SK-N-SH treated with all-trans-retinoic acid at 6 μM for 48 hours (cell line): ENCODE measurements at places on chromosomes 12 and 14.
A peak's percentile ranks its signal among the peaks of the same experiment; 100 is the strongest.

DNA sequence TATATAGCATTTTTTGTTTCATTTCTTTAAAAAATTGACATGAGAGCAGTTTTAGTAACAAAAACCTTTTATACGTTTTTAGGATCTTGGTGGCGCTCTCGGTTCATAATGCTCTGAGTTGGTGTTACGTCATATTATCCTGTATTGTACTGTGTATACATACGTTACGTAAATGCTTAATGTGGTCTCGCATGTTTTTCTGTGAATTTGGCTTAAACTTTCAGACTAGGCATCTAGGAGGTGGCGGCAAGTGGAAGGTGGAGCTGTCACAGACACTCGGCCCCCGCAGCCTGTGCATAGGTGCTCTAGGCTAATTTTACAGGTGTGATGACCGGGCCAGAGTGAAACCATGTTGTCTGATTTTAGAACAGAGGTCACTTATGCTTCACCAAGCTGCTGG lies 60.0 kb downstream of the PPP2R5C start:
- ATAC-seq, result no peak

- ATAC-seq, result no peak
Measured at GRCh38 chr14:53880761-53881160, 75.9 kb downstream of the BMP4 start.

DNA sequence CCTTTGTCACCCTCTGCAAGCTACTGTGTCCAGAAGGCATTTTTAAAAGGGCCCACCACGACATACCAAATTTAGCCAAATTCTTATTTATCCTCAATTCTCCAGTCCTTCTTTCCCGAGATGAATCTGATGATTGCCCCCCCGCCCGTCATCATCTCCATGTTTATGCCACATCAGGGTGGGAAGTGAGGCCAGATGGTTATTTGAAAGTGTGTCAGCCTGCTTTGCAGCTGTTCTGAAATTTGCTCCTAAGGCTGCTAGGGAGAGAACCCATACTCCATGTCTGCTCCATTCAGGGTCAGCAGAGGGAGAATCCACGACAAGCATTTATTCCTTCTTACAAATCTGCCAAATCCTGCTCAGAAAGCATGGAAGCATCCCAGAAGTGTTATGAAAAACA lies 337.8 kb downstream of the ADAMTS20 start:
- no peak for ATAC-seq

DNA sequence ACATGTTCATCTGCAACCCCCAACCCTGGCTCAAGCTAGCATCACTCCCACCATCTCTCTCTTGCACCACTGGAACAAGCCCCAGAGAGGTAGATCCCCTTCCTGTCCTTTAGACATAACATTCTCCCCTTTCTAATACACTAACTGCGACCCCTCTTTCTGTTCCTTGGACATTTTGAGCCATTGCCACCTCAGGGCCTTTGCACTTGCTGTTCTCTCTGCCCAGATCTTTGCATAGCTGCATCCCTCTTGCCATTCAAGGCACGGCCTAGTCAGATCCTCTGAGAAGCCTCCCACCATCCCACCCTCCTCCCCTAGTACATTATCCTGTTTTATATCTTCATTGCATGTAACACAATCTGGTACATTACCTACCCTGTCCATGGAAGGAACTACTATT lies 16.5 kb downstream of the FOXN3 start:
- no peak for ATAC-seq

- ATAC-seq, result no peak
Measured at GRCh38 chr12:25558586-25558985, 5.5 kb upstream of the LMNTD1 start.

DNA sequence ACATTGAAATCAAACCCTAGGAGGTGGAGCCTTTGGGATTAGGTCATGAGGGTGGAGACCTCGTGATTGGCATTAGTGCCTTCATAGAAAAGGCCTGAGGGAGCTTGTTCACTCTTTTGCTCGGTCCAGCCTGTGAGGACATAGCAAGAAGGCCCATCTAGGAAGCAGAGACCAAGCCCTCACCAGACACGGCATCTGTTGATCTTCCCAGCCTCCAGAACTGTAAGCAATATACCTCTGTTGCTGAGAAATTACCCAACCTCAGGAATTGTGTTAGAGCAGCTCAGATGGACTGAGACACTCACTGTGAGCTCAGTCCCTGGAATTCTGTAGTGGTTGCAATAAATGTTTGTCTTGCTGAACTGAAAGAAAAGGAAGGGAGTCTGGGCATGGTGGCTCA lies 116.2 kb upstream of the MAP1LC3B2 start:
- no peak for ATAC-seq

- peak; percentile 91 for ATAC-seq
Measured at GRCh38 chr14:20855652-20856291, 35.4 kb upstream of the RNASE3 start.

DNA sequence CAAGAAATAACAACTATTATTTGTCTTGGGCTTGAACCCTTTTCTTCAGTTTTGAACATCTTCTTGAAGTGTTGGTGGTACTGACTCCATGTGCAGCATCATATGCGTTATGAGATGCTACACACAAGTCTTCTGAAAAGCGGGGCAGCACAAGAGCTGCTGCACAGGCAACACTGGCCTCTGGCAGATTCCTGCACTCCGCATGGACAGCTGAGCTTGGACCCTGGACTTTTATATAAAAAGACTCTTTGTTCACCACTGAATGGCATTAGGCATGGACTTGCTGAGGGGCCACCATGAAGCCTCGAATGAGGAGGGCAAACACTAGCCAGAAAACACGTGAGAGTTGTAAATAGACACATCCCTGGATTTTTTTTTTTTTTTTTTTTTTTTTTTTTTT lies 210.8 kb upstream of the NPAS3 start:
- no peak for ATAC-seq

GRCh38 chr12:630656-631632 lies 32.3 kb downstream of the NINJ2 start:
- no peak for ATAC-seq

DNA sequence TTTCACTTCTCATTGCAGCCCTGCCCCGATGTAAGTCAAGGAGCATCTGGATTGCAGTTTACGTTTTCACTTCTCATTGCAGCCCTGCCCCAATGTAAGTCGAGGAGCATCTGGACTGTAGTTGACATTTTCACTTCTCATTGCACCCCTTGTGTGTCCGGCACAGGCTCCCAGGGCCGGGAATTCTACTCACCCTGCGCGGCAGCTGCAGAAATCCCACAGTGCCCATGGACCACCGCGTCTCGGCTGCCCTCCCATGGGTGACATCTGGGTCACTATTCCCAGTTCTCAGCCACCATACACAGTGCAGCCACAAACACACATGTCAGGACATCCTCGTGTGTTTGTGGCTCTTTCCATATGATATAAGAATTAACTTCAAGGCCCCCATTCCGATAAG lies 378.5 kb downstream of the ADGRD1 start:
- ATAC-seq, result no peak

- ATAC-seq, result peak; percentile 40
Measured at GRCh38 chr12:90029317-90029716, 320.7 kb upstream of the ATP2B1 start.

DNA sequence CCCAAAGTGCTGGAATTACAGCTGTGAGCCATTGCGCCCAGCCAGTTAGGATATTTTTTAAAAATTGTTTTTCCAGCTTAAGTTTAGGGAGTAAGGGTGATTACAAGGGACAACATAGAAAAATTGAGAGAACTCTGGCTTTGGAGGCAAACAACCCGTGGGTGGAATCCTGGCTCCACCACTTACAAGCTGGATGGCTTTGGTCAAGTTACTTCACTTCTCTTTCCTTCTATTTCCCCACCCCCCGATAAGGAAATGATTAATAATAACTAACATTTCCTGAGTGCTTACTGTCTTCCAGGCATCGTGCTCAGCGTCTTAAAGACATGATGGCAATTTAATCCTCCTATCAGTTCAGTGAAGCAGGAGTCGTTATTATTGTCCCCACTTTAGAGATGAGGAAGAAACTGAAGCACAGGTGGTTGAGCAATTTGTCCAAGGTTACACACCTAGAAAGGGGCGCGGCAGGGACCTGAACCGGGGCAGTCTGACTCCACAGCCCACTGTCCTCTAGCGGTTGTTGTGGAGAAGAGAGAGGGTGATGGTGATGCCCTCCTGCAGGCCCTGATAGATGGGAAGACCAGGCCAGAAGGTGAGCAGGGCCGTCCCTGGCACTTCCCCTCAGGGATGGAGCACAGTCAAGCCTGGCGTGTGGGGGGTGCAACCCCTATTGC lies 16.7 kb upstream of the FAIM2 start:
- no peak for ATAC-seq

DNA sequence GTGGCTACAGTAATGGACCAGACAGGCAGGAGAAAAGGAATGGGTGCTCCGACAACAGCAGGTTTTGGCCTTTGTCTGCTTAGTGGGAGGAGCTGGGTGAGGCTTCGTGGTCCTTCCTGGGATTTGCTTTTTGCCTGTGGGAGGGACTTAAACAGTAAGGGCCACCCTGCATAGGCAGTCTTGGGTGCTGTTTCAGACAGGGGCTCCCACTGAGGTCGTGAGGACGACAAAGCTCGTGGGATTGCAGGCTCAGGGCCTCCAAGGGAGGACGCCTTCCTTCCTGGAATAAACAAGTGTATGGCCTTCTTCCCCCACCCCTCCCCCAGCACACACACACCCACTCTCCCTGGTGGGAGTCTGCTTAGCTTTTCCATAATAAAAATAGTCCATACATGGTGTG lies 63.1 kb downstream of the FZD10 start:
- no peak for ATAC-seq

GRCh38 chr14:54474232-54474793 lies 14.5 kb downstream of the GMFB start:
- no peak for ATAC-seq

DNA sequence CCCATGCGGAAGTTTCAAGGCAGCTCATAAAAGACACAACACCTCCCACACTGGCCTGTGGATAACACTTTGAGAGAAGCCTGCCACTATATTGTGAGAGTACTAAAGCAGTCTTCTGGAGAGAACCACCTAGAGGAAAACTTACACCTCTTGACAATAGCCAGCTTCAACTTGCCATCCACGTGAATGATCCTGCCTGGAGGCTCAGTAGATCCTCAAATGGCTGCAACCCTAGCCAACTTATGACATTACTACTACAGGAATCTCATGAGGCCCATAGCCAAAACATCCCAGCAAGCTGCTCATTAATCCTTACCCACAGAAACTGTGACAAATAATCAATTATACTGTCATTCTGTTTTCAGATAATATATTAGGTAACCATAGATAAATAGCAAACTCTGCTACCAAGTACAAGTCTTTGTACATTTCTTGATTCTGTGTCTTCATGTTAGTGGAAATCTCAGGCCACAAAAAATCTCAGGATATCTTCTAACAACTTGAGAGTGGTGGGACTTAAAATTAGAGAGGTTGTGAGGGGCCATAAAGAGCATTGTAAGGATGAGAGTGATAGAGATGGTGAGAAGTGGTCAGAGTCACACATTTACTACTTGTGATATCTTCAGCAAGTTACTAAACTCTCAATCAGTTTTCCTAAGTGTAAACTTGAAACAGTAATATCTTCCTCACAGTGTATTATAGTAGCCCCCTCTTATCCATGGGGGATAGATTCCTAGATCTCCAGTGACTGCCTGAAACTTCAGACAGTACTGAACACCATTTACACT lies 368.0 kb downstream of the C12orf50 start:
- peak; percentile 34; the same call in 2 of the 3 replicates for ATAC-seq

DNA sequence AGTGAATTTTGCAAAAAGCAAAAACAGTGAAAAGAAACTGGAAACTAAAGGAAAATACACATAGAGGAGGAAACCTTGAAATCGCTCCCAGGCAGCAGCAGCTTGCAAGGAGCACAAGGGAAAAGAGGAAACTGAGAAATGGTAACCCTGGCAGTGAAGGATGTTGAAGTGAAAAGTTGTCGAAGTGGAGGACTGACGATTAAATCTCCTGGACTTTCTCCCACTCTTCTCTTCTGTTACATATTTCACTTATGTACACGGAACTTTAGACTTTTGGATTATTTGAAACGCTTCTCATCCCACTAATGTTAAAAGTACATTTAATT lies 388.8 kb upstream of the USP15 start:
- no peak for ATAC-seq

GRCh38 chr12:17763366-17763765 lies 326.6 kb downstream of the RERGL start:
- no peak for ATAC-seq

DNA sequence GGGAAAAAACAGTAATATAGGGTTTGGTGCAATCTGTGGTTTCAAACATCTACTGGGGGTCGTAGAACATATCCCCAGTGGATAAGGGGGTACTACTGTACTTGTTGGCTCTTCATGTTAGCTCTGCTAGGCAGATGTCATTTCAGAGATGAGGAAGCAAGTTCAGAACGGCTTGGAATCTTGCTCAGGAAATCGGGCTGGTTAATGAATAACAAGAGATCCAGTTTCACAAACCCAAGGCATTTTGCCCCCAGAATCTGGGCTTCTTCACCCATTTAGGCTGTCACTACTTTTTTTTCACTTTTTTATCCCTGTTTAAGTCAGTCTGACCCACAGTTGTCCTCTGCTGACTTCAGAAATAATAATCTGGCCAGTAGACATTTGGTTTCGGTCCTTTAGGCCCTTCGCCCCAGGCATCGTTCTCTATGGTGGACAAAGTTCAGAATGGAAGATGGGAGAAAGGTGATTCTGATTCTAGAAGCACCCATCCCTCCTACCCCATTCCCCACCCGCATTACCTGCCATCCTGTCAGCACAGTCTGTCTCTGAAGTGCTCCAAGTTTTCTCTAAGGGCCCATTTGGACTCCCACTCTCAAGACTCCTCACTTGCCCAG lies 4.5 kb downstream of the SUOX start:
- ATAC-seq, result no peak

- peak; percentile 66 for ATAC-seq
Measured at GRCh38 chr12:94615260-94616181, 34.8 kb downstream of the TMCC3 start.

- no peak for ATAC-seq
Measured at GRCh38 chr12:100499416-100499815, 25.8 kb downstream of the NR1H4 start.

- peak; percentile 89 for ATAC-seq
Measured at GRCh38 chr14:103023881-103024473, 33.4 kb downstream of the CDC42BPB start.

GRCh38 chr12:17928708-17929366 lies 161.2 kb downstream of the RERGL start:
- no peak for ATAC-seq

DNA sequence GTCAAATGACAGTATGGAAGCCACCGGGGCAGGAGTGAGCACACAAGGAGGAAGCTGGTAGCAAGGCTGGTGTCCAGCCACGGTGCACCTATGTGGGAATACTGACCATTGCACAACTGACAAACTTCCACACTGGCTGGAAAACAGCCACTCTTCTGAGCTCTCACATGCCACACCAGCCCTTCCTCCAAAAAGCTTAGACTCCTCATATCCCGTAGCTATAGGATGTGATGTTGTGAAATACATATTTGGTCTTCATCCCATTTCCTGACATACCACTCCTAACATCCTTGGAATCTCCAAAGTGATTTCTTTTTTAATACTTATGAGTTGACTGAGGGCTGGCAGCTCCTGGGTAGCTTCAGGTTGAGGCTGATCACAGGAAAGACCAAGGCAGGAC lies 103.6 kb downstream of the NTF3 start:
- ATAC-seq, result no peak
